HFFc6 (cell line): ENCODE measurements at places on chromosomes 3 and 15. TPM values are rescaled to one million over a fixed set of nuclear protein-coding genes. Genes with fewer than 3 reads are reported as not detected.

The KIF23 gene
- 29.7 to 62.0 TPM (median 61.1 TPM) in 3 replicates for total RNA-seq

The A4GNT gene
- total RNA-seq = not detected in 3 replicates

DNA sequence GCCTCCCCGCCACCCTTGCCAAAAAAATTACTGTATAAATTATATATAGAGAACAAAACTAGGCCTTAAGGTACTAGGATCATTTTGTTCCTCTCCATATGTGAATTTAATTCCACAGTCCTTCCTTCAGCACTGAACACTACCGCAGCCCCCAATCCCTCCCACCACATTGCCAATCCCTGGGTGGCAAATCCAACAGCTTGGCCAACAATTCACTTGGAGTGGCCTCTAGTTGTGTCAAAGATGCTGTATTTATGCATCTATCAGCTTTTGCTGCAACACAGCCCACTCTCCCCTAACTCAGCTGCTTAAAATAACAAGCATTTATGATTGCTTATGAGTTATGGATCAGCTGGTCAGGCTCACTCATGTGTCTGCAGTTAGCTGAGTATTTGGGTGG lies 18.6 kb downstream of the GPD1L start:
- no peak for DNase-seq

DNA sequence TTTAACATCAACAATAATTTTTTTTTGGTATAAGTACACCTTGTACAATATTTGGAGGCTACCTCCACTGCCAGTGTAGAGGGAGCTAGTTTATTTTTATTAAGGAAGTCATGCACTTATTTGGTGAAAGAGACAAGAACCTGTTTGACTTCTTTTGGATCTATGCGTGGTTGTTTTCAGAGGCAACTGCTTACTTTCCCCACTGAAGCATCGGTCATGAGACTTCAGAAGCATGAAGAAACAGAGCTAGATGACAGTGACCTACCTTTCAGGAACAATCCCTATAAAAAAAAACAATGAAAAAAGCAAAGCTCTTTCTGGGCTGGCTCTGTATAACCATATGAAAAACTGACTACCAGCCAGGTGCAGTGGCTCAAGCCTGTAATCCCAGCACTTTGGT lies 20.0 kb upstream of the ZNF148 start:
- DNase-seq = no peak

DNA sequence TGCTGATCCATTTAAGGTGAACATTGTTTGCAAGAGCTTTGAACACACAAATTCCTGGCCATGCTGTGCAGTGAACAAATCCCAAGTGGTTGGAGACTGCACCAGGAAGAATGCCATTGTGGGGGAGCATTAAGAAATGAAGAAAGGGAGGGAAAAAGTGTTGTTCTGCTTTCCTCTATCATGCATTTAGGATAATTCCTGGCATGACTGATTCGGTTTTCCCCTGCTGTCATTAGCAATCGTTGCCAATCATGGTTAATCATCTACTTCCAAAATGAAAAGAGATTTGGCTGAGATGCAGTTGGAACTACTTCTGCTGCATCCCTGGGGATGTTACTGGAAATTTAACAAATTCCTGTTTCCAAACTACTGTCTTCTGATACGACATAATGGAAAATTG lies 73.7 kb upstream of the ZPLD1 start:
- no peak for DNase-seq

GRCh38 chr3:39870706-39871105 lies 61.3 kb downstream of the MYRIP start:
- DNase-seq = no peak

DNA sequence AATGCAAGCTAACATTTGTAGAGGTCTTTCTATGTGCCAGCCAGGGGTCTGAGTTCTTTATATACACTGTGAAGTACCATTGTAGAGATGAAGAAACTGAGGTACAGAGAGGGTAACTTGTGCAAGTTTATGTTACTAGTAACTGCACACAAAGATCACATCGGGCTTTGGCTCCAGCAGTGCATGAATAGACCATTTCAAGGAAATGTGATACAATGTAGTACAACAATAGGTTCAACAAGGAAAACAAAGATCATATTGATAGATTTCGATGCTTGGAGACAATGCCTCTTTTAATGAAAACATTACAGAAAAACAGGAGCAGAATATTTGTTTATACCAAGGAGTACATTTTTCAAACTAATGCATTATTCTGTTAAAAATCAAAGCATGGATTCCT lies 115.3 kb downstream of the POLR2M start:
- no peak for DNase-seq

- no peak for DNase-seq
Observed at GRCh38 chr15:73195166-73195565, 142.9 kb downstream of the NEO1 start.
